Stimulated activated CD4-positive, alpha-beta T cell treated with anti-CD3 and anti-CD28 coated beads, Interleukin-4, amount 100 ng/mL, for 24 hours (primary cell): ENCODE measurements at places on chromosomes 2 and 18.

DNA sequence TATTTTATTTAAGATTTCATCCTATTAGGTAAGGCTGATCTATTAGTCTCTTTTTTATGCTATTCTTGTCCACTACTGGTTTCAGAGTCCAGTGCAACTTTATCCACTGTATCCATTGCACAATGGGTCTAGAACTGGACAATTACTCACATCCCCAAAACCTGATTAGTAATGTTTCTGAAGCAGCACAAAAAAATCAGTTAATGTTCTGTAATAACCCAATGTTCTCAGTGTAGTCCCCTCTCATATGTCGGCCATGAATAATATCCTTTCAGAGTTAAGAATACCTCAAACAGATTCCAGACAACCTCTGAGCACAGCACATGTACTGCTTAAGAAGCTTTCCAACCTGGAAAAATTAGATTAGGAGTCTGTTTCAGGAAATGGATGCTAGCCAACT lies 29.7 kb downstream of the MGAT4A start:
- DNase-seq: no peak

DNA sequence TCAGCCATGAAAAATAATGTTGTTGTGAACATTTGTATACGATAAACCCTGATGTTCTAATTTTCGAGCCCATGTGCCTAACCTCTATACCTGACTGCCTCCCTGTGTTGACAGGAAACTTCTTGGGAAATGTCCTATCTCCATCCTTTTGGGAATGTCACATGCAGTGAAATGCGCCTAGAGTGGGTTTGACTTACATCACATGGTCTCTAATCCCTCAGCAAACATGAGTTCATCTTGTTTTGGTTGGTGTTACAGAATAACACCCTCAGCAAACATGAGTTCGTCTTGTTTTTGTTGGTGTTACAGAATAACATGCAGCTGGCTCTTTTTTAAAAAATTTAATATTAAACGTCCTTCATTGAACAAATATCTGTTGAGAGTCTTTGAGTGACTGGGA lies 4.3 kb upstream of the UGT1A6 start:
- no peak for DNase-seq

- peak; percentile 11 for DNase-seq
Measured at GRCh38 chr2:32947484-32948143, 861 bp downstream of the LTBP1 start.

DNA sequence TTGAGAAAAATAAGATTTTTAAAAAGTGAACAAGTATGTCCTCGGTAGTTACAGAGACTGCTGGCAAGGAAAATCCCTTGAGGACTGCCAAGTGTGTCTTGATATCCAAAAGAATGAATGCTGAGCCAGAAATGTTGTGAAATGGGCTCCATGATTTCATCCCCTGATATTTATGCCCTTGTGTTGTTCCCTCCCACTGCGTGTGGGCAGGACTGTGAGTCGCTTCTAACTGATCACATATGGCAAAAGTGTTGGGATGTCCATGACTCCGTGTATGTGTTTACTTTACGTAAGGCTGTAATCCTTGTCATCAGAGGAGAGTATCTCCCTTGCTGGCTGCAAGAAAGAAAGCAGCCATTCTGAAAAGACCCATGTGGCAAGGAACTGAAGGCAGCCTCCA lies 285.1 kb downstream of the SS18 start:
- no peak for DNase-seq

DNA sequence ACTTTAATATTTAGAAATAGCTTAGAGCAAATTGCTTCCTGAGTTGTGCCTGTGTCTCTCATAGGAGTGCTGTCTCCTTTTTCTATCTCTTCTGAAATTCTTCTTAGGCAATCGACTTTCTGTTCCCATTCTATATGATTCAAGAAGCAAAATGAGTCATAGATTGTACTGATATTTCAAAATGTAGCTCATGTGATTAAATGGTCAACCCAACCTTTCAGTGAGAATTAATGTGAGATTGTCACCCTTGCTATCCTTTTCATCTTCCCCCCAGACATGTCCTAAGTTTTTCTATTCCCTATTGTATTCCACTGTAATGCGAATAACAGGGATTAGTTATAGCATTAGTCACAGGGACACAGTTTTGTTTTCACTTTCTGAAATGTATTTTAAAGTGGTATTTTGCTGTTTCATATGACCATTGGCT lies 413.6 kb downstream of the THSD7B start:
- DNase-seq: no peak

- no peak for DNase-seq
Measured at GRCh38 chr2:157761520-157761919, 114.6 kb downstream of the ACVR1 start.

DNA sequence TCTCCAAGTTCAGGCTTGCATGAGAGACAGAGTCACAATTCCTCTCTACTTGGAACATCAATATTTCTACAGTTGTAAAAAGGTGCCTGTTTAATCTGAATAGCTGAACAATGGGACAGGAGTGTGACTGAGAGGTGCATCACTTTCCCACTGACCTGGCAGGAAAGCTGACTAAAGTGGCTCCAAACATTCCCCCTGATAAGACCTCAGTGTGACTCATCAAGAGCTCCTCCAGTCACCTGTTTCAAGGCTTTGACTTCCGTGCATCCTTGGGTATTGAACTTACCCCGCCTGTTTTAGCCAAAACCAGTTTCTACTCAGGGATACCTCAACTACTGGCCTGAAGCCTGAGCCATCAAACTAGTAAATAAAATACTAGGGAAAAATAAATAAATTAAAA lies 453.9 kb upstream of the DDX18 start:
- DNase-seq: no peak

DNA sequence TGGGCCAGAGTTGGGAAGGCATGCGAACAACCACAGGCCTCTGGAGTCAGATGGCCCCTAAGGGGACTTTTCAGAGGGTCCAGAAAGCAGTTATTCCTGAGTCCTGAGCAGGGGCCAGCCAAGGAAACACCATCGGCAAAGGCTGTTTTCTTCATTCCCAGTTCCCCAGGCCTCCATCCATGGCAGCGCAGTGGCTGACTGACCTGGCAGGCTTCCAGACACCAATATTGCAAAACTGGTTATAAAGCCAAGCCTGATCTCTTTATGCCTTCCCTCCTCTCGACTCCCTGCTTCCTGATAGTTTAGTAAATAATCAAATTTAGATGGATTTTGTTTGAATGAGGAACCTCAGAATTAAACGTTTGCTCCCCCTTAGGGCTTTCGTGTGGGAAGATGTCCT lies 133.4 kb upstream of the ITGA6 start:
- DNase-seq: no peak

GRCh38 chr2:16216558-16216945 lies 276.2 kb downstream of the MYCN start:
- DNase-seq: no peak

- DNase-seq: no peak
Measured at GRCh38 chr2:150994076-150994475, 267.6 kb downstream of the RBM43 start.
